CD4-positive, alpha-beta T cell treated with Interleukin-2 at 100 ng/mL for 4 hours (primary cell): ENCODE measurements at places on chromosomes 7 and 10.

GRCh38 chr10:62581351-62581750 lies 207.2 kb downstream of the ZNF365 start:
- no peak for DNase-seq

- DNase-seq = no peak
These were observed 253.2 kb upstream of the SEMA3A start for GRCh38 chr7:84447636-84448293.

GRCh38 chr7:157675427-157675927 lies 338.7 kb downstream of the DNAJB6 start:
- DNase-seq = no peak

GRCh38 chr7:22826593-22826992 lies 3.9 kb upstream of the TOMM7 start:
- DNase-seq = no peak

GRCh38 chr7:81361769-81362312 lies 408.0 kb downstream of the HGF start:
- no peak for DNase-seq

- no peak for DNase-seq
These were observed 3.9 kb upstream of the PYROXD2 start for GRCh38 chr10:98418665-98419468.

DNA sequence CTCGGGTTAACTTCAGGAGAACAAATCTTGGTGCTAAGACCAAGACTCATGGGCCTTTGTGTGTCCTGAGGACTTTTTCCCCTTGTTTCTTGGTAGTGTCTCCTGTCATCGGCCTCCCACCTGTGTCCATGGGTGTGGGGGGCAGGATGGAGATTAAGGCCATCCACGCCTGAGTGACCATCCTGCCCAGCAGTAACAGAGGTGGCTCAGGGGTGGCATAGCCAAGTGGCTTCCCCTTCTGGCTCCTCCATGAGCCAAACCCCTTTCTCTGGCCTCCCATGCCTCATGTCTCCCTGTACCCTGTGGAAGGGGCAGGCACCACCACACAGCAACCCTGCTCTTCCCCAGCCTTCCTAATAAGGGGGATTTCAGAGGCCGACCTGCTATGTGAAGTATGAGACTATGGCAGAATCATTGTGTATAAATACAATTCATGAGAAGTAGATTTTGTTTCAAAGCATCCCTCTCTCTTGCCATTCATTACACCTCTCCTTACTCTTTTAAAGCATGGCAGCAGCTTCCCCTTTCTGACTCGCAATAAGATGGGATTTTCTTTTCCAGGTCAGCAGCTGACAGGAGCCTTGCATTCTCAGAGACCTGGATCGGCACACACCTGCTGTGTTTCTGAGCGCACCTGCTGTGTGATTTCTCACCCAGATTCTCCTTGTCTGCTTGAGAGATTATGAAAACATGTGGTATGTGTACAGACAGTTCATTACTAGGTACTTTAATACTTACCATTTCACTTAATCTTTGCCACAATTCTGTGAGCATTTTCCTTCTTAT lies 102.5 kb downstream of the XPNPEP1 start:
- DNase-seq = no peak

GRCh38 chr7:84637568-84638338 lies 443.2 kb upstream of the SEMA3A start:
- no peak for DNase-seq

DNA sequence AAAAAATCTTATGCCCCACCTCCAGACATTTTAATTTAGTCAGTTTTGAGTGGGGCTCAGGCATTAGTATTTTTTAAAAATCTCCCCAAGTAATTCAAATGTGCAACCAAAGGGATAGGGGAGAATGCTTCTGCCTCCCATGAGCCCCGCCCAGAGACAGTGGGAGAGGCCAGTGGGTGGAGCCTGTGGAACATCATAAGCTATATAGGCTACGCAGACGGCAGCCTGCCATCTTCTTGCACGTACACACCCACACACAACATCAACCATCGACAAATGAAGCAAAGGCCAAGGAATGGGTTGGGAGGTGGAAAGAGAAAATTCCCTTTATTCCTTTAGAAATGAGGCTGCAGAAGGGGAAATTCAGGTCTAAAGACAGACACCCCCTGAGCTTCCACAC lies 25.2 kb downstream of the CREB3L2 start:
- no peak for DNase-seq

GRCh38 chr7:29156907-29157452 lies 10.6 kb upstream of the CPVL start:
- no peak for DNase-seq

DNA sequence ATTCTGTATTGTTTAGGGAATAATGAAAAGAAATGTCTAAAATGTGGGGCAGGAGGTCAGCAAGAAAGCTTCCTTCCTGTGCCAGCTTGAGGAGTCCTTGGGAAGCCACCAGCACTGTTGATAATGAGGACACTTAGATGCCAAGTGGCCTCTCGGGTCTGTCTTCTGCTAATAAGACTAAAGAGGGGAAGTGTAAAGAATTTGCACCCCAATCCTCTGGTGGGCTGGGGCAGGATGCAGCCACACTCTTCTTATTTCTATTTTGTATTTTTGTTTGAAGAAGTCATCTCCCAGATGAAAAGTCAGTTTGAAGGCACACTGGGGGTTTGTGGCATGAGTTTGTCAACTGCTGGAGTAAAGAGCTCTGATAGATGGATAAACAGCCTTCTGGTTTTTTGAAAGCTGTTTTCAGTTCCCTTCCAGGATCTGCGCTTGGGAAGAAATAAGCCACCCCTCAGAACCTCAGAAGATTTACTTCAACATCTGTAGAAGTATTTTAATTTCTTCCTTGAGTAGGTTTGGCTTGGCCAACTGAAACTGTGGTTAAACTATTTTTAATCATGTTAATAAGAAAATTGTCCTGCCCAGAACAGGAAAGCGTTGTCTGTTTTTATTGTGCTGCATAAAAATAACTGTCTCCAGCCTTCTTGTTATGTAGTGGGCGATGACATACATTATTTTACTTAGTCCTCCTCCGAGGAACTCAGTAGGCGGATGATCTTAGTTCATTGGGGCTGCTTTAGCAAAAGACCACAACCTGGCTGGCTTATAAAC lies 128.8 kb upstream of the GPR26 start:
- DNase-seq = no peak

GRCh38 chr10:96585736-96586418 lies 935 bp downstream of the TM9SF3 start:
- peak; percentile 43 for DNase-seq

DNA sequence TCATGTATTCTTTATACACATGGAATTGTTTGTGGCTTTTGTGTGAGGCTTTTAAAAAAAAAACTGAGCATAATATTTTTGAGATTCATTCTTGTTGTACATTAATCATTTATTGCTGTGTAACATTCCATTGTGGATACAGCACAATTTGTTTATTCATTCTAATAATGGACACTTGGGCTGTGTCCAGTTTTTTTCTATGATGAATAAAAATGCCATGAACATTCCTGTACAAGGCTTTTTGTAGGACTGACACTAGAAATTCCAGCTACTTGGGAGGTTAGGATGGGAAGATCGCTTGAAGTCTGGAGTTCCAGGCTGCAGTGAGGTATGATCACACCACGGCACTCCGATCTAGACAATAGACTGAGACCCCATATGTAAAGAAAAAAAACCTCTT lies 254.3 kb upstream of the CACNA2D1 start:
- DNase-seq = no peak

DNA sequence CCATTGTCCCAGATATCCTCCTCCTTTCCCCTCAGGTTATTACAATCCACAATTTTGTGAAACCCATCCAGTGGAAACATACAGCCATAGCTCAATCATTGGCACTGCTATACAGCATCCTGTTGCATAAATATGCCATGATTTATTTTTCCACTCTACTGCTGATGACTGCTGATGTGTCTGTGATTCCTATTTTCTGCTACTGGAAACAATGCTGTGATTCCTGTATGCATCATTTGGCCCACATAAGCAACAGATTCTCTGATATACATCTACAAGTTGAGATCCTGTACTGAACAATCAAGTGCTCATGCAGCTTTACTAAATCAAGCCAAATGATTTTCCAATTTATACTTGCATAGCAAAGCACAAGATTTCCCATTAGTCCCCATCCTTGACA lies 39.6 kb downstream of the CUL2 start:
- DNase-seq = no peak

DNA sequence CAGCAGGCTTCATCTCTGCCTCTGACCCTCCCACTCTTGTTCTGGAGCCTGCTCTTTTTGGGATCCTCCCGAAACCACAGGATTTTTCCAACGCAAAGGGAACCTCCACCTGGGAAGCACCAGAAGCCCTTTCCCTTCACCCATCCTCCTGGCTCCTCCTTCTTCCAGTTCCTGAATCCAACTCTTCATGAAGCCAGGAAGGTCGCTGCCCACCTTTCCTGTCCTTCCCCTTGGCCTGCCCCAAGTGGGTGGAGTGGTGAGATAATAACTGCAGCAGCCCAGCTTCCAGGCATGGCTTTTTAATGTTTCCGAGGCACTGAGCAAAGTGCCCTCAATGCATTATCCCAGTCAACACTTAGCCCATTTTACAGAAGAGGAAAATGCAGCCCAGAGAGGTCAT lies 70.8 kb upstream of the EEPD1 start:
- no peak for DNase-seq

DNA sequence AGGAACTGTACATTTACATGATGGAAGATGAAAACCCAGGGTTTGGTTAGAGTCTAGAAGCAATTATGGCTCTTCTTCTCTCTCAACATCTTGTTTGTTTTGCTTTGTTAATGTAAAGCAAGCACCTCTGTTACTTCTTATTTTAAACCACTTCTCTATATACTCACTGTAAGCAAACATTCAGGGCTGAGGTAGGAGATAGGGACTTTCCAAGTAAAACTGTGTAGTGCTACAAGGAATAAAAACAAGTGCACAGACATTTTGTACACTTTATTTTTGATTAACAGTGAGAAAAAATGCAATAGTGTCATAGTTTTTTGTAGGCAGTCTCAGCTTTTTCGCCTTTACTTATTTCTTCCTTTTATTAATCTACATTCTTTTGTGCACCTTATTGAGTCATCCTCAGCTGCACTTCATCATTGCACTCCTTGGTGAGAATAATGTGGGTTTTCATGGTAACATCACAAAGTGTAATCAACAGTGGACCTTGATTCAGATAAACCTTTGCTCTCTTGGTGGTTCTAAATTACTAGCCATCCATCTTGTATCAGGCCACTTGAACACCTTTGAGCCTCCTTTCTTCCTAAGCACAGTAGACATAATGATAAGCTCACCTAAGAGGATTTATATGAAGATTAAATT lies 52.9 kb downstream of the ELMO1 start:
- peak; percentile 33 for DNase-seq

- no peak for DNase-seq
These were observed 888.7 kb upstream of the ZWINT start for GRCh38 chr10:57249615-57250281.

DNA sequence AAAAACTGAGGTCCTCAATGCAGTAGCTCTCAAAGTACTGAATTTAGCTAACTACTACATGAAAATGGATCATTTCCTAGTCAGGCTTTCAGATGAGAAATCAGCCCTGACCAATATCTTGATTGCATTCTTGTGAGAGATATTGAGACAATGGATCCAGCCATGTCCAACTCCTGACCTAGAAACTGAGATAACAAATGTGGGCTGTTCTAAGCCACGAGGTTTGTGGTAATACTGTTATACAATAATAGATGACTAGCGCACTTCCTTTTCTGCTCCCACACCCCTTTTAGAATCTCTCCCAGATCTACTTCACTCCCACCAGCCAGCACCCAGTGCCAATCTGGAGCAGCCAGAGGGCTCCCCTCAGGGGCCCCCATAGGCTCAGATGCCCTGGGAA lies 209.3 kb upstream of the KMT2E start:
- DNase-seq = no peak

- no peak for DNase-seq
These were observed 16.0 kb downstream of the FZD1 start for GRCh38 chr7:91280185-91280584.

DNA sequence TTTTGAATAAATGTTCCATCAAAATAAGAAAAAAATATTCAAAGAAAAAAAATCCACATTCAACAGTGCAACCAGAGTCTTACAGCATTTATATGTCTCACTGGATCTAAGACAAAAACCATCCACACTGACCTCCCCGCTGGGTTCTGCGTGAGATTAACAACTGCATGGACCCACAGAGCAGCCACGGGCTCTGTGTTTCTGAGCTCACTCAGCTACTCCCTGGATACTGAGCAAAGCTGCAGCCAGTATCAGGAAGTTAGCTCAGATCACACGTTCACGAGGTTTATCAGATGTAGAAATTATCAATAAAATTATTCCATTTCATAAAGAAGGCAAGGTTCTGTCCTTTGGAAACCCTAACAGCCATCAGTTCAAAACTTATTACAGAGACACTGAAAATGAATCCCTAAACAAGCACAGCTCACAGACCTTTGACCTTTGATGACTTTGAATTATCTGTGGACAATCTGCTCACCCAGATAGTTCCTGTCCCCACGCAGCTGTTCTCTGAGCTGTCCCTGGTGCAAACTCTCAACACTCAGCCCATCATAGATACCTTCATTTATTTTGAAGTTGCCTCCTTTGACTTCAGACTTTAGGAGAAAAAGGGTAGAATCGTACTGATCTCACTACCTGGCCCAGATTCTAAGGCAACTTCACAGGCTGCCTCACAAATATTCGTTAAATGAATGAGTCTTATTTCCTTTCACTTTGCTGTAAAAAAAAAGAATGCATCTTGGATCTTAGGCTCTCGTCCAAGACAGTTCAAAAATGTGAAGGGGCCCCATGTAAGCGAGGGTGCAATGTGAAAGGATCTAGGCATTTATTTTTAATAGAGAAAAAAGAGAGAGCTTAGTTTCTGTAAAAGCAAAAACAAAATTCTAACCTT lies 67.7 kb upstream of the SVIL start:
- no peak for DNase-seq

DNA sequence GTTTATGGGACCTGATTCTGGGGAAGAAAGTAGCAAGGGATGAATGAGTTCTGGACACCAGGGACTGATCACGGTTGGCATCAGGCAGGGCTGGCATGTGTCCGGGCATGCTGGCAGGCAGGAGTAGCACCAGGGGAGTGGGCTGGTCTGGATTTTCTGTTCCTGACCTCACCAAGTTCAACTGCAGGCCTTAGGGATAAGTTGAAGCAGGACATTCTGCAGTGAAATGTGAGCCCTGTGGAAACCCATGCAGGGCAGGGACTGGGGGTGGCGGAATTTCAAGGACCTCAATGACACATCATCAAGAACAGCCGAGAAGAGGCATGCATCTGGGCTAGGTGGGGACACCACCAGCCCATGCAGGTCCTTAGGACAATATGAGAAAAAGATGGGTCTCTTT lies 80.2 kb upstream of the ADAM12 start:
- DNase-seq = no peak
